Bronchus fibroblast of lung (primary cell): ENCODE measurements at places on chromosomes 3 and 15. TPM values are rescaled to one million over a fixed set of nuclear protein-coding genes. Genes with fewer than 3 reads are reported as not detected.

RAB6B gene
- total RNA-seq = 0.15 and 0.34 TPM in 2 replicates

EXD1 gene
- not detected in 2 replicates for total RNA-seq

RBP2 gene
- total RNA-seq = not detected in 2 replicates

FGD5 gene
- total RNA-seq = under 0.01 and 0.30 TPM in 2 replicates

LRRC34 gene
- total RNA-seq = 4.6 and 7.1 TPM in 2 replicates

SERPINI1 gene
- total RNA-seq = 1.5 and 2.1 TPM in 2 replicates

TYRO3 gene
- 3.9 and 6.4 TPM in 2 replicates for total RNA-seq

ITPKA gene
- total RNA-seq = 12.4 and 15.6 TPM in 2 replicates
